Glutamatergic neuron (in vitro differentiated cells): ENCODE measurements at places on chromosomes 2 and 18.
A peak's percentile ranks its signal among the peaks of the same experiment; 100 is the strongest.

DNA sequence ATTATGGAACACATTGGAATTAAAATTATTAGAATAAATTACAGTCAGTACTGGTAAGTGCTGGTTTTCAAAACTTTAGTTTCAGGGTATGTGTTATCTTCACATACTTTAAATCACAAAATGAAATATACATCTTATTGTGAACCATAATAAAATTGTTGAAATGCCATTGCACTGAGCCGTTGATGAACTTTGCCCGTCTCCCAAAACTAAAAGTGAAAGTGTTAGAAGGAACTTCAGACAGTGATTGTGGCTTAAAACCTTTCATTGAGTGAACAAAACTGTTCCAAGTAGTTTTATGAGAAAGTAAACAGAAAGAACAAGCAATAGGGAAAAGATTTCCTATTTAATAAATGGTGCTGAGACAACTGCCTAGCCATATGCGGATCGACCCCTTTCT is 811.6 kb downstream of the PLCL1 start:
- no peak overlapping the region for H3K27ac ChIP-seq
- no peaks in the 10 kb centered on the region for H3K36me3 ChIP-seq
- no peaks in the 10 kb centered on the region for H3K27me3 ChIP-seq
- peaks cover 3% of the 10 kb centered on the region for H3K4me1 ChIP-seq

DNA sequence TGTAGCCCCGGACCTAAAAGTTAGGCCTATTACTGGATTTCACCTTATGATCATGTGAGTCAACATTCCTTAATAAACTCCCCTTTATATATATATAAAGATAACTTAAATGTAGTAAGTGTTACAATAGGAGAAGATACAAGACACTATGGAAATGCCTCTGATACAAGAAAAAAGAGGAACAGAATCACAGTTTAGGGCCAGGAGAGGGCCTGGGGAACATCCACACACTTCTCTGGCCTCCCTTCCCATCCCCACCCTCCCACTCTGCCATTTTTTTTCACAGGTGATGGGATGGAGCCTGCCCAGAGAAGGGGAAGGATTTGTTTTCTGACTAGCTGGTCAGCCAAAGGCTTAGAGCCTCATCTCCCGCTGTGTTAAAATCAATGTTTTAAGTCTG is 6.4 kb downstream of the CDC42EP3 start:
- H3K27ac ChIP-seq = no peak overlapping the region
- H3K4me3 ChIP-seq = no peak overlapping the region
- no peaks in the 10 kb centered on the region for H3K27me3 ChIP-seq
- peaks cover 35% of the 10 kb centered on the region for H3K4me1 ChIP-seq

DNA sequence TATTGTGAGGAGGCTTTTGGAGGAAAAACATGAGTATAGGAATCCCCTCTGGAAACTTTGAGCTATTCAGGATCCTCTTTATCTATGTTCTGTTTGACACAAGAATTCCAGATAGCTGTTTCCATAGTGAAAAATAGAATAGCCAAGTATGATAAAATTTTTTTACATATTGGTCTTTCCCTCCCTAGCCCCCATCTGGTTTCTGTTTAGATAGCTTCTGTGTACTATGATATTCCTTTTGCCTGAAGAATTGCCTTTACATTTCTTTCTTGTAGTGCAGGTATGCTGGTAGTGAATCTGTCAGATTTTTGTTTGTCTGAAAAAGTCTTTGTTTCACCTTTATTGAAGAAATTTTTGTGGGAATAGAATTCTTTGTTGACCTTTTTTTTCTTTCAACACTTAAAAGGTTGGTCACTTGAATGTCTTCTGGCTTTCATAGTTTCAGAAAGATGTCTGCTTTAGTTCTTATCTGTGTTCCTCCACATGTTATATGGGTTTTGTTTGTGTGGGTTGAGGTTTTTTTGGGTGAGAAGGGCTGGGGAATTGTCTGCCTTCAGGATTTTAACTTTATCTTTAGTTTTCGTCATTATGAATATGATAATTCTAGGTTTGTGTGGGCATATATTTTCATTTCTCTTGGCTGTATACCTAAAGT is 29.9 kb upstream of the FBLN7 start:
- H3K27ac ChIP-seq = no peak overlapping the region
- H3K36me3 ChIP-seq = peaks cover 19% of the 10 kb centered on the region
- no peaks in the 10 kb centered on the region for H3K4me1 ChIP-seq
- H3K4me3 ChIP-seq = no peak overlapping the region
- H3K27me3 ChIP-seq = peaks cover 1% of the 10 kb centered on the region
- DNase-seq = no peak

GRCh38 chr2:190486037-190486623 is 48.4 kb downstream of the NEMP2 start:
- peaks cover 3% of the 10 kb centered on the region for H3K36me3 ChIP-seq
- H3K27me3 ChIP-seq = no peaks in the 10 kb centered on the region
- peaks cover 16% of the 10 kb centered on the region for H3K4me1 ChIP-seq

DNA sequence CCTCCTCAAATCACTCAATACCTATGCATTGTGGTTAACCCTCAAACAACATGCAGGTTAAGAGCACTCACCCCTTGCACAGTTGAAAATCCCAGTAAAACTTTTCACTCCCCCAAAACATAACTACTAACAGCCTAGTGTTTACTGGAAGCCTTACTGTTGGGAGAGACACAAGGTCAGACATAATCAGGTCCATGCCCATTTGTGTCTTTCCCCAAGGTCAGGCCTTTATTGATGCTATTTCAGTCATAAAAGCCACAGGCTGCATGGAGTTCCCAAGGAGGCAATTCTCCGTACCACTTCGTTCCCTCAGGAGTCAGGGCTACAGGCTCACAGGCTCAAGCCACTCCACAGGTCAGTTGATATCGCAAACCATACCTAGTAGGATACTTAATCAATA is 180.2 kb downstream of the NCK2 start:
- no peak overlapping the region for H3K4me3 ChIP-seq
- peaks cover 16% of the 10 kb centered on the region for H3K4me1 ChIP-seq
- no peaks in the 10 kb centered on the region for H3K27me3 ChIP-seq
- peaks cover 11% of the 10 kb centered on the region for H3K36me3 ChIP-seq
- no peak for DNase-seq
- H3K27ac ChIP-seq = no peak overlapping the region

DNA sequence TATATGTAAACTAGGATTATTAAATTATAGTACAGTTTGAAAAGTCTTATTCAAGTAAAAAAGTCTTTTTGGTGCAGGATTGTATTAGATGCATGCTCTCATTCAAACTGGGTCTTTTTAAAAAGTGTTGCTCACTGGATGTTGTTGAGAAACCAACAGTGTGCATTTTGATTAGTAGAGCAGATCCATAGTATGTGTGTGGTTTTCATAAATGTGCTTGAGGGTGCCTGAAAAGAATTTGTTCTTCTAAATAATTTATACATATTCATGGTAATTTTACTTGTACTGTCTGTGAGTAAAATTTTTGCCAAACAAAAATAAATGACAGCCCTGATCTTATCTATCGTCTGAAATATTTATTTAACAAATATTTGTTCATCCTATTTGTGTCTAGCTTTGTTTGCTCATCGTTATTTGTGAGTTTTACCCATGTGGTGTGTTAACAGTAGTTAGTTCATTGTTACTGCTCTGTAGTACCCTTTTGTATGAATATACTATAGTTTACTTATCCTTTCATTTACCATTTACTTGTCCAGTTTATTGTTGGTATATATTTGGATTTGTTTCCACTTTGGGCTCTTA is 50.4 kb downstream of the PTPN4 start:
- H3K27me3 ChIP-seq = no peaks in the 10 kb centered on the region
- H3K27ac ChIP-seq = no peak overlapping the region
- no peak overlapping the region for H3K4me3 ChIP-seq
- peaks cover 4% of the 10 kb centered on the region for H3K4me1 ChIP-seq
- H3K36me3 ChIP-seq = peaks cover 15% of the 10 kb centered on the region

DNA sequence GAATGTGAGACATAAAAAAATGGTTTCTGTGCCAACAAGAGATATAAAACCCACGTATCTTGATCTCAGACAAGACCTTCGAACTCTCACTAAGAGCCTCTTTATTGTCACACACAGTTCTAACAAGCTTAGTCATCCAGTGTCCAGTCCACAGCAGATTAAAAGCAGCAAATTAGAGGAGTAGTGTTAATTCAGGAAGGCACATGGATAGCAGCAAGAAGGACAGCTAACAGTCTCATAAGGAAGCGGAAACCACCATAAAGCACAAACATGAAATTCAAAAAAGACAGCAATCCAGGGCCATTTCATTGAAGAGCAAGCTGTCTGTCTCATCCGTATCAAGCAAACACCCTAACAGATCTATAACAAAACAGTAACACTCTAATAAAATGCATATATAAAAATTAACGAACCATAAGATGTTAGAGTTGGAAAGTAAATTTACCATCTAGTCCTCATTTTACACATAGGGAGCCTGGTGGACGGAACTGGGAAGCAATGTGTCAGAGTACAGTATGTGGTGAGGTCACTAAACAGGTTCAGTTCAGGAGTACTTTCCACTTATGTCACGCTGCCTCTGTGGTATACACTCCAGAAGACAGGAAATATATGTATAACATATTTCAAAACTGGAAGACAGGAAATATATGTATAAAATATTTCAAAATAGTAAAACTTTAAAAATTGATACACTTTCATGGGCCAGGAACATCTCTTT is 18.3 kb downstream of the AAK1 start:
- no peaks in the 10 kb centered on the region for H3K36me3 ChIP-seq
- H3K4me1 ChIP-seq = no peaks in the 10 kb centered on the region
- DNase-seq = no peak
- H3K27ac ChIP-seq = no peak overlapping the region

GRCh38 chr18:7789856-7790552 is 222.9 kb downstream of the PTPRM start:
- H3K27me3 ChIP-seq = no peaks in the 10 kb centered on the region
- no peaks in the 10 kb centered on the region for H3K36me3 ChIP-seq
- peaks cover 19% of the 10 kb centered on the region for H3K4me1 ChIP-seq
- DNase-seq = peak; percentile 24
- H3K4me3 ChIP-seq = peak overlapping the region; percentile 50
